ENCODE measurements at places on chromosomes 6 and 20. TPM values are rescaled to one million over a fixed set of nuclear protein-coding genes. Genes with fewer than 3 reads are reported as not detected.

The ALDH5A1 gene
- 3.5 TPM for total RNA-seq

DNA sequence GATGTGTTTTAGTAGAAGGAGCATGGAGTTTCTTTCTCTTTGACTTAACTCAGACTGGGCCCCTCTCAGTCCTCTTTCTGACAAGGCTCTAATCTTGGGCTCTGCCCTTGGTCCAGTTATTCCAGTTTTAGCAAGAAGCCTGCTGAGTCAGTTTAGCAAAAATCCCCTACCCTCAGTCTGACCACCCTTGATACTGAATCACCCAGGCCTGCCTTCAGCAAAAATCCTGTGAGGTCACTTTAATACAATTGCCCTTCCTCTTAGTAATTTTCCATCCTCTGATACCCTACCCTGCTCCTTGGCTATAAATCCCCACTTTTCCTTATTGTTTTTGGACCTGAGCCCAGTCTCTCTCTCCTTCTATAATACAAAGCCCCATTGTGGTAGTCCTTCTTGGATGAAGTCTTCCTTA is 326.7 kb upstream of the NOX3 start:
- no peaks in the 10 kb centered on the region for H3K27me3 ChIP-seq
- H3K4me1 ChIP-seq, result no peaks in the 10 kb centered on the region
- no peak for DNase-seq
- H3K36me3 ChIP-seq, result no peaks in the 10 kb centered on the region

- no peak for DNase-seq
- no peak overlapping the region for H3K27ac ChIP-seq
- H3K27me3 ChIP-seq, result no peaks in the 10 kb centered on the region
- H3K36me3 ChIP-seq, result peaks cover 93% of the 10 kb centered on the region
These were observed 7.2 kb upstream of the VWA7 start for GRCh38 chr6:31784098-31784925.

DNA sequence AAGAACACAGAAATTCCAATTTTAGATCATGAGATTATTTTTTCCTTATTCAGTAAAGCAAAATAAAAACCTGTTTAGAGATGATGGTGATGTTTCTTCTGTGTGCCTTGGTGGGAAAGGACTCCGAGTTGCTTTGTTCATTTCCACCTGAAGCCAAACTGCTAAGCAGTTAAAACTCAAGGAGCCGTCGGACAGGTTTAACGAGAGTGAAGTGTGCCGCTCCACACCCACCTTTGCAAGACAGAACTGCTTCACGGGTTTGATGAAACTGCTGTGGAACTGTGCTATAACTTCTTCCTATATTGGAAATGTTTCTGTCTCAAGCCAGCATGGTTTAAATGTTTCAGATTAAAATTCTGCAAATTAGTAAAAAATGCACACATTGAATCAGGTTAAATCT is 9.2 kb upstream of the DSP start:
- H3K27ac ChIP-seq, result no peak overlapping the region
- H3K4me1 ChIP-seq, result no peaks in the 10 kb centered on the region
- H3K4me3 ChIP-seq, result no peak overlapping the region
- H3K27me3 ChIP-seq, result peaks cover 38% of the 10 kb centered on the region
- DNase-seq, result peak; percentile 84
- no peaks in the 10 kb centered on the region for H3K36me3 ChIP-seq

The C2 gene
- 15.4 TPM for total RNA-seq

GRCh38 chr20:9215539-9215938 is 146.7 kb downstream of the PLCB4 start:
- DNase-seq, result no peak
- H3K4me1 ChIP-seq, result peaks cover 36% of the 10 kb centered on the region
- H3K27me3 ChIP-seq, result no peaks in the 10 kb centered on the region
- H3K27ac ChIP-seq, result peak overlapping the region; percentile 62
- H3K4me3 ChIP-seq, result no peak overlapping the region
- no peaks in the 10 kb centered on the region for H3K36me3 ChIP-seq

The CRISP3 gene
- total RNA-seq, result not detected

The CCN5 gene
- 833 TPM for total RNA-seq

- H3K27ac ChIP-seq, result no peak overlapping the region
- no peaks in the 10 kb centered on the region for H3K27me3 ChIP-seq
- no peaks in the 10 kb centered on the region for H3K4me1 ChIP-seq
- H3K36me3 ChIP-seq, result no peaks in the 10 kb centered on the region
- H3K4me3 ChIP-seq, result no peak overlapping the region
These were observed 288.7 kb upstream of the CDYL start for GRCh38 chr6:4487538-4487937.

GRCh38 chr6:12232821-12233220 is 57.3 kb upstream of the EDN1 start:
- no peaks in the 10 kb centered on the region for H3K27me3 ChIP-seq
- no peak overlapping the region for H3K27ac ChIP-seq
- no peaks in the 10 kb centered on the region for H3K4me1 ChIP-seq
- H3K36me3 ChIP-seq, result no peaks in the 10 kb centered on the region
- DNase-seq, result no peak

DNA sequence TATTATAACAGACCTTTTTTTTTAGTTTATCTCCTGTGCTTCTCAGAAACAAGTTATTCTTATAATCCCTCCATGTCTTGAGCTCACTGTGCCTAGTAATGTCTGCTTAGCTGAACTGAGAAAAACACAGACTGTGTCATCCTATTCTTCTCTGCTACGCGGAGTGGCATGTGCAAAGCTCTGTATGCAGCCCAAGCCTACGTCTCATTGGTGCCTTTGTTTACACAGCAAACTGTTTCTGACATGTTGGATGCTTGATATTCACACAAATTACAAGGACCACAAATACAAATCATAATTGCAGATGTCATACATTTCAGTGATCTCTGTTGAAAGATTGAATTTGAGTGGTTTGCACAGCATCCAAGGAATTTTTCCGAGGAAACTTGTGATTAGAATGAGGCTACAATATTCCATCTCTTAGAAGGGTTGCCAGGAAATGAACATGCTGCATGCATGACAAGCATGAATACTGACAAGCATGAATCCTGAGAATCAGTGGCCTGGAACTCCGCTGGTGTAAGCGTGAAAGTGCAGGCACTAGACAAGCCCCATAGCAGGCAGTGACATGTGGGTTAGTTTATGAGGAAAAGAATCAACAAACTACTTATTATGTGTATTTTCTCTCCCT is 128.4 kb upstream of the SGK1 start:
- H3K36me3 ChIP-seq, result no peaks in the 10 kb centered on the region
- peaks cover 9% of the 10 kb centered on the region for H3K4me1 ChIP-seq
- H3K4me3 ChIP-seq, result no peak overlapping the region
- DNase-seq, result no peak
- no peaks in the 10 kb centered on the region for H3K27me3 ChIP-seq

DNA sequence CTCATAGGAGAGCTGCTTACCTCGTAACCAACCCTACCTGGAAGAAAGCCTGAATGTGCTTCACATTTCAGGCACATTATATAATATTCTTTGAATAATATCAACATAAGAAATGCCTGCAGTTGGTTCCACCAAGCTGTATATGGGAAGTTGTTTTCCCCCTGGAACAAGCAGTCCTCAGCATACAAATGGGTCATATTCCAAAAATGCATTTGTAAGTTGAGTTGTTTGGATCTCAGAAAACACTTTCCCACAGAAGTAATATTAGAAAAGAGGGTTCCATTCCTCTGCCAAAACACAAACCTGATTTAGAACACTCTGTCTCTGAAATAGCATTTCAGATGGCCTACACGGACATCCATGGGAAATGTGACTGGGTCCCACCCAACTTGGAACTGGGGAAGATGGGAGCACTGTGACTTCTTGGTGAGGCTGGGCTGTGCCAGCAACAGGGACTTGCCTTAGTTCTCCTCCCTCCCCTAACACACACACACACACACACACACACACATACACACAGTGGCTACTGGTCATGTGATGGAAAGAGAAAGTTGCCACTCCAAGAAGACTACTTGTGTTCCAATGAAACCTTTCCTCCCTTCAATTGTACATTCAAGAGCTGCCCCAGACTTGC is 11.4 kb upstream of the RCAN2 start:
- no peaks in the 10 kb centered on the region for H3K27me3 ChIP-seq
- no peak overlapping the region for H3K4me3 ChIP-seq
- H3K4me1 ChIP-seq, result peaks cover 13% of the 10 kb centered on the region
- H3K36me3 ChIP-seq, result no peaks in the 10 kb centered on the region

- no peaks in the 10 kb centered on the region for H3K36me3 ChIP-seq
- no peak overlapping the region for H3K4me3 ChIP-seq
- H3K27me3 ChIP-seq, result no peaks in the 10 kb centered on the region
- DNase-seq, result no peak
- H3K4me1 ChIP-seq, result no peaks in the 10 kb centered on the region
These were observed 145.3 kb downstream of the KHDC1L start for GRCh38 chr6:73079978-73080377.

DNA sequence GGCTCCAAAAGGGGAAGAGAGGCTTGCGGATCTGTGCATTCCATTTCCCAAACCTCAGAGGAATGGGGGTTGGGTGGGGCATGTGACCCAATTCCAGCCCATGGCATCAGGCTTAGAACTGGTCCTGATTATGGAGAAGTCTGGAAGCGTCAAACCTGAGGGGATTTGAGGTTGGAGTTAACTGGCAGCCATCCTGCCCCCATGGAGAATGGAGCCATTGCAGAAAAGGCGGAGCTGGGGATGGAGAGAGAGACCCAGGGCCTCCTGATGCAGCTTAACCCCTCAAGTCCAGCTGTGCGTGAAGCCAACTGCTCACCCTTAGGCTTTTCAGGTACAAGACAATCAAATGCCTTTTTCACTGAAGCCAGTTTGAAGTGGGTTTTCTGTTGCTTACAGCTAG is 9.9 kb upstream of the SDCBP2 start:
- H3K4me3 ChIP-seq, result no peak overlapping the region
- peaks cover 23% of the 10 kb centered on the region for H3K4me1 ChIP-seq
- no peaks in the 10 kb centered on the region for H3K27me3 ChIP-seq
- H3K36me3 ChIP-seq, result no peaks in the 10 kb centered on the region
- peak; percentile 34 for DNase-seq

The CLIC1 gene
- 315 TPM for total RNA-seq

- H3K36me3 ChIP-seq, result no peaks in the 10 kb centered on the region
- H3K27me3 ChIP-seq, result no peaks in the 10 kb centered on the region
- H3K4me3 ChIP-seq, result no peak overlapping the region
These were observed 182.7 kb upstream of the OLIG3 start for GRCh38 chr6:137676888-137677287.

GRCh38 chr6:68947721-68948120 is 312.6 kb downstream of the ADGRB3 start:
- no peaks in the 10 kb centered on the region for H3K36me3 ChIP-seq
- H3K27me3 ChIP-seq, result no peaks in the 10 kb centered on the region
- no peak overlapping the region for H3K4me3 ChIP-seq
- H3K27ac ChIP-seq, result no peak overlapping the region

DNA sequence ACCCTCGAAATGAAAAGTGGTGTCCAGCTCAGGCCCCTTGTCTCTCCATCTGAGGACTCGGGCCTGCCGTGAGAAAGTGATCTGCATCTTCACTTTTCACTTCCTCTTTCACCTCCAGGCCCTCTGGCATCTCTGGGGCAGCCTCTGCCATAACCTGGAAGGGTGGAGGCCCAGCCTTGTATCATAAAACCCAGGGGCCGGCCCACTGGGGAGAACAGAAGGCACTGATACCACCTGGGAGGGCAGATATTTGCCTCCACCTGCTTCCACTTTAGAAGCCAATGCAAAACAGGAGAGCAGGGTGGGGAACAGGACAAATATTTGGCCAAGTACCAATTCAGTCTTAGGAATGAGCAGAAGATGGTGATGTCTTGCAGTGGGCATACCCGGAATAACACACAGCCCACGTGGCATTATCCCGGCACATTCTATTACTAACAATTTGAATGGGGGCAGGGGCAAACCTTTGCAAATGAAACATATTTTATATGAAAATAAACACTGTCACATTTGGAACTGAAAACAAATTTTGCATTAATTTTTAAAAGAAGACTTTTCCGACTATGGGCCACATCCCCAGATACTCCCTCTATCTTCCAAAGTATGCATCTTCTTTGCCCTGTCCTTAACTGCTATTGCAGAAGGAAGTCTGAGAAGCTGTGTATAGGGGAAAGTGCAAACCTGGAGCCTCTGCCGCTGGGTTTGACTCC is 69.2 kb upstream of the TBC1D7 start:
- H3K27me3 ChIP-seq, result no peaks in the 10 kb centered on the region
- H3K27ac ChIP-seq, result peak overlapping the region; percentile 3
- DNase-seq, result no peak
- no peaks in the 10 kb centered on the region for H3K36me3 ChIP-seq

DNA sequence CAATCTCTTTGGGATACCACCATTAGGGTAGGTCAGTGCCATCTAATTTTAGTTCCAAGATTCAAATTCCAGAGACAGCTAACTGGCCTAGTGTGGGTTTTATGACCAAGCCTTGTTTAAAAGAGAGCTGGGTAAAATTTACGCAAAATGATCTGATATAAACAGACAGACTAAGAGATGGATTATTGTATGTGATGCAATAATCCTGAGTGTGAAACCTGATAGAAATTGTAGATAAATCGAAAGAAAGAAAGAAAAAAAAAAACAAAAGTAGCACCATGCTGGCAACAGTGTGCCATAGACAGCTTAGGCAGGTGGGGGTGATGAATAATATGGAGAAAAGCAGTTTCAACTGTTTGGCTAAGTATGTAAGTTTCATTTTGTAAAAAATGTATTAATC is 2.9 kb downstream of the ZNF184 start:
- H3K36me3 ChIP-seq, result peaks cover 16% of the 10 kb centered on the region
- DNase-seq, result no peak
- H3K4me3 ChIP-seq, result no peak overlapping the region
- H3K4me1 ChIP-seq, result peaks cover 9% of the 10 kb centered on the region

The SLCO4A1 gene
- total RNA-seq, result 10.0 TPM

GRCh38 chr20:8933381-8933807 is 135.5 kb upstream of the PLCB4 start:
- H3K4me3 ChIP-seq, result no peak overlapping the region
- H3K27ac ChIP-seq, result peak overlapping the region; percentile 46
- peaks cover 20% of the 10 kb centered on the region for H3K4me1 ChIP-seq
- DNase-seq, result no peak
- H3K27me3 ChIP-seq, result no peaks in the 10 kb centered on the region

DNA sequence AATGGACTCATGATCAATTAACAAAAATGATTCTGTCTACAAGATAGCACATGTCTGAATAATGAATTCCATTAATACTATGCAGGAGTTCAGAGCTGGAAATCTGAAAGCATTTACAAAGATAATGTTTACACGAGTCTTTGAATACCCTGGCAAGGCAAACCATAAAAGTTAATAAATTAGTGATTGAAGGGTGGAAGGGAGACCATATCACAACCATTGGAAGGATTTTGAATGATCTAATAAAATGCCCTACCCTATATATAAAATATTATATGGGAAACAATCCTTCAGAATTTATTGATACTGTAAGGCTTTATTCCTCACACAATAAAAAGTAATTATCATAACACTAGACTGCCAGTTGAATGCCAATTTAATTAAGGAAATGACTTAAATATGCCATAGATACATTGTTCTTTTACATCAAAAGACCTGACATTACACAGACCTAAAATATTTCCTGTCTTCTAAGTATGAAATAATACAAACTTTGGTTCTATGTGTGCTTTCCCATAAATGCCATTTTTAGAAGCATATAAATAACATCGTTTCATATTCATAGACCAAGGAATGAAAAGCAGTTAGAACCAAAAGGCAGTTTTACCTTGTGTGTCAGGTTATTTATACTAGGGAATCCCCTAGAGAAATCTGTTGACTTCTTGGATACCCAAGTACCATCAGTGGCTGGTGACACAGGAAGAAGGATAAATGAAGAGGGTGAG is 249.2 kb upstream of the MARCKS start:
- no peak overlapping the region for H3K4me3 ChIP-seq
- no peak for DNase-seq

GRCh38 chr6:88380618-88381288 is 214.6 kb upstream of the CNR1 start:
- no peaks in the 10 kb centered on the region for H3K36me3 ChIP-seq
- H3K4me1 ChIP-seq, result peaks cover 17% of the 10 kb centered on the region
- H3K4me3 ChIP-seq, result no peak overlapping the region
- no peak for DNase-seq
- no peaks in the 10 kb centered on the region for H3K27me3 ChIP-seq
- no peak overlapping the region for H3K27ac ChIP-seq

Data from esophagus muscularis mucosa (tissue), 4 donors.